Activated CD4-positive, alpha-beta T cell treated with anti-CD3 and anti-CD28 coated beads, Interleukin-2, Interleukin-4, amounts not matched to agents 100 ng/mL and 50 ng/mL, durations not matched to agents 16 hours and 8 hours (primary cell): ENCODE measurements at places on chromosomes 2 and 18.

- DNase-seq: no peak
Observed at GRCh38 chr2:188850786-188851185, 123.4 kb upstream of the COL3A1 start.

DNA sequence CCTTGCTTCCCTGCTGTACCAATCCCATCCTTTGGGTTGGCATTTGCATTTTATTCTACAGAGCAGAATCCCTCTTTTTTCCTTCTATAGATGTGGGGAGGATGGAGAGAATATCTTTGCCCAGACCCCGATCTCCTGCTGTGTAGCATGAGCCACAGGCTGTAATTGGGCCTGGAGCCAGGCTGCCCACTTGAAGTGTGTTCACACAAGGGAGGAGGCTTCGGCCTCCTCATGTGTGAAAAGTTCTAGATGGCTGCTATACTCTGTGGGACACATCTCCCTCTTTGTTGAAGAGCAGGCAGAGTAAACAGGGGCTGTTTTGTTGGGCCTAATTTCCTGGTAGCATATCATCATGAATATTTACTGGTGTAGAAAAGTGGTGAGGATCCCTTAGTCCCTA lies 126.3 kb downstream of the XRCC5 start:
- no peak for DNase-seq

DNA sequence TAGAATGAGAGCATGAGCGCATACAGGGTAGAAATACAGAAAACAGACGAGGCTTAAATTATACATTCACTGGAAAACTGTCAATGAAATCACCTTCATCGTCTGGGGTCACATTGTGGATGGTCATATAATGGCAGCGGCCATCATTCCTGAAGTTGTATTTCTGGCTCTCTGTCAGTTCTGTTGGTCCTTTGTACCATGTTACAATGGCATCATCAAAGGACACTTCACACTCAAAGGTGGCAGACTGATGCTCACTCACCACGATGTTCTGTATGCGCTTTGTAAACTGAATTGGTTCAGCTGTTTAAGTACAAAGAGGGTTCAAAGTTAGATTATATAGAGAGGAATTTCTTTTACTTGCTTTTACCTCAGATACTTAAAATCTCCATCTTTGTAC lies 104.9 kb downstream of the TTN start:
- DNase-seq: no peak

- no peak for DNase-seq
Observed at GRCh38 chr2:64362562-64363026, 91.4 kb upstream of the LGALSL start.

DNA sequence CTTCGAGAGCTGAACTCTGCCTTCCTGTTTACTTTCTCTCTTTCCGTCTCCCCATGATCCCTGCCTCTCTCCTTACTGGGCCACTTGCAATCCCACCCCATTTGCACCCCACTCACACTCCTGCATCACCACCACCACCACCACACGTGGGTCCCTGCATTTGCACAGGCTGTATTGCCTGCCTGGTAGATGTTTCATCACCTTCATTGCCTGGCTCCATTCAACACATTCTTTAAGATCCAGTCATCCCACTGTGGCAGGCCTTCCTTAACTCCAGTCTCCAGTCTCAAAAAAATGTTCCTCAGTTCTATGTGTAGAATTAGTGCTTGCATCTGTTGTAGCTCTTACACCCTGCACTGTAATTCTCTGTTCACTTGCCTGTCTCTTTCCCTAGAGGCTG lies 13.9 kb downstream of the NOSTRIN start:
- no peak for DNase-seq

DNA sequence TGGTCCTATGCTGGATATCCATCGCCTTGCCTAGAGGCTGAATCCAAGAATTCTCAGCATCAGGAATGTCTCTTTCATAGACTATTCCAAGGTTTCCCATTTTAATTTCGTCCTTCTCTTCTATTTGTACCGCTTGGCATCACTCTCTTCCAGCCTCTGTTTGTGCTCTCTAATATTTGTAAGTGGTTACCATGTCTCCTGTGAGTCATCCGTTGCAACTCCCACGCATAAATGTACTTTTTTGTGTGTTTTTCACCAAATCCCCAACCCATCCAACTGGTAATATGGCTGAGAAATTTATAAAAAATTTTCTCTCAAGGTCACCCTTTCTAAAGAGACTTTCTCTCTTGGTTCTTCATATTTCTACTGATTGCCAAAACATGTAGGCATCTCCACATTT lies 21.8 kb downstream of the COLEC12 start:
- DNase-seq: no peak

DNA sequence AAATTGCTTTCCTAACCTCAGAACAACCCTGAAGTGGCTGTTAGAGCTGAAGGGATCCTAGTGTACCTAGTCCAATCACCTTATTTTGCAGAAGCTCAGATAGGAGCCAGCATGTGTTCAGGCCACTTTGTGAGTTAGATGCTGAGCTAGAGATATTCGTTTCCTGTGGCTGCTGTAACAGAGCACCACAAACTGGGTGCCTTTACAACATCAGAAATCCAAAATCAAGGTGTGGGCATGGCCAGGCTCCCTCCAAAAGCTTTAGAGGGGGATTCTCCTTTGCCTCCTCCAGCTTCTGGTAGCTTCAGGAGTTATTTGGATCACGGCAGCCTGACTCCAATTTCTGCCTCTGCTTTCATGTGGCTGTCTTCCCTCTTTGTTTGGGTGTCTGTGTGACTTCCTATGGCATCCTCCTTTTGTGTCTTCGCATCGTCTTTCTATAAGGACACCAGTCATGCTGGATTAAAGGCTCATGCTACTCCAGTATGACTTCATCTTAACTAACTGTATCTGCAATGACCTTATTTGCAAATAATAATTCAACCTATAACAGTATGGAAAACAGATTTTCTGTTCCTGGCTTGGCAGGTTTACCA lies 86.3 kb upstream of the TGFA start:
- no peak for DNase-seq

DNA sequence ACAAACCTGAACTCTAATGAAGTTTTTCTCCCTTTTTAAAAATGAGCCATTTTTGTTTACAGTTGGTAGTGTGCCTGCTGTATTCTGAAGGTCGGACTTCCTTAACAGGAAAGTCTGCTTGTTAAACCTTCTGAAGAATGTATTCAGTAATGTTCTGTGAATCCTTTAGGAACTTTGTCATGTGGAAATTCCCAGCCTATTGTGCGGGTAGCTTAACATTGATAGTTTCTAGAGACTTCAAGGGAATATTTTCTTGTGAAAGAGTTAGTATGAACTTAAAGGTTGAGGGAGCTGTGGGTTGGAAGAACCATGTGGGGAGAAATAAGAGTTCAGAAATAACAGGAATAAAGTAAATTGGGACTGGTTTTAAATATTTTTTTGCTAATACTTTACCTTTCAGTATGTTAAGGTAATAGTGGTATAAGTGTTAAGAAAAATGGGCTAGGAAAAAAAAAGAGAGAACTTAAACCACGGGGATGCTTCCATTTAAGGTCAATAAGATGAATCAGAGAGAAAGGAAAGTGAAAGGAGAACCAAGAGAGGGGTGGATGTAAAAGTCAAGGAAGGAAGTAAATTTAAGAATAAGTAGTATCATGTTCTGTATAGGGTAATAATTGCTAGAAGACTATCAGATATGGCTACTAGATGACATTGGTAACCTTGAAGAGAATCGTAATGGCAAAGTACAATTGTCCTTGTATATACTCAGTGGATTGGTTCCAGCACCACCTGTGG lies 90.5 kb downstream of the PMS1 start:
- DNase-seq: peak; percentile 7

DNA sequence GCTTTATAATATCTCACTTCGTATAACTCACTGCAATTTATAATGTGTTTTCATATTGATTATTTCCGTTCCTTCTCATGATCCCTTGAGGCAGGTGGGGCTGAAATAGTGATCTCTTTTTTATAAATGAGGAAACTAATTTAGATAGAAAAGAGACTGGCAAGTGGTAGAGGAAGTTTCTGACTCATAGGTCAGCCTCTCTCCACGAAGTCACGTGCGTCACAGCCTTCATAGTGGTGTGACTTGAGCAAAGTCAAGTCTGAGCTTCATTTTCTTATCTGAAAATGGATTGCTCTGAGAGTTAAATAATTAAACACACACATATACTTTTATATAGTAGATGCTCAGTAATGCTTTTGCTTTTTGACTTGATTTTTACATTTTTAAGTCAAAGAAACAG lies 19.9 kb downstream of the ABCG5 start:
- DNase-seq: peak; percentile 3

DNA sequence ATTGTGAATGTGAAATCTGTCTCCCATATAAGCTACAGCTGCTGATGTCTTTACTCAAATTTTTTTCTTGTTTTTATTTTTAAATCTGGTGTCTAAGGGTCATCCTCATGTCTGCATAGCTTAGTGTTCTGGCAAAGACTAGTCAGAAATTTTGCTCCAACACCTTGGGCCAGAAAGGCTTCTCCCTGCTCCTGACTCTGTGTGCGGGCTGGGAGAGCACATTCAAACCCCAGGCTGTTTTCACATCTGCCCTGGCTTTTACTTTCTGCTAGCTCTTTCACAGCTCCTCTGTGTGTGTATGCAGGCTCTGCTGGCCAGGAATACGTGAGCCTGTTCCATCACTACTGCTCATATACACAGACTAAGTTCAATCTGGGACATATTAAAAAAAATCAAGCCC lies 102.9 kb upstream of the RIOK3 start:
- DNase-seq: no peak

- DNase-seq: no peak
Observed at GRCh38 chr2:101728865-101729264, 31.4 kb downstream of the MAP4K4 start.

DNA sequence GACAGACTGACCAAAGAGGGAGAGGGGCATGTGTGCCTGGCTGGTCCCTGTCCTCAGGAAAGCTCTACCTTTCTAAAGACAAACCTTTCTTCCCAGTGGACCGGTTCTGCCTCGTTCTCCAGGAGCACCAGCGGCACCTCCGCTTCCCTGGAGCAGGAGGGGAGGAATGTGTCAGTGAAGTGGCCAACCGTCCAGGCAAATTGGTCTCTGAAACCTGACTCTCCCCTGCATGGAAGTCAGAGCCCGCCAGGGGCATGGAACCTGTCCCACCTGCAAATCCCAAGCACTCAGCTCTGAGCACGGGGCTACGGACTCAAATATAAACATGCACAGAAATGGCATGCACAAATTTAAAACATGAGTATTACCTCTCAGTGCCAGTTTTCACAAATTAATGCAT lies 62.9 kb downstream of the COL6A3 start:
- DNase-seq: no peak
